ENCODE measurements at places on chromosomes 4 and X.

DNA sequence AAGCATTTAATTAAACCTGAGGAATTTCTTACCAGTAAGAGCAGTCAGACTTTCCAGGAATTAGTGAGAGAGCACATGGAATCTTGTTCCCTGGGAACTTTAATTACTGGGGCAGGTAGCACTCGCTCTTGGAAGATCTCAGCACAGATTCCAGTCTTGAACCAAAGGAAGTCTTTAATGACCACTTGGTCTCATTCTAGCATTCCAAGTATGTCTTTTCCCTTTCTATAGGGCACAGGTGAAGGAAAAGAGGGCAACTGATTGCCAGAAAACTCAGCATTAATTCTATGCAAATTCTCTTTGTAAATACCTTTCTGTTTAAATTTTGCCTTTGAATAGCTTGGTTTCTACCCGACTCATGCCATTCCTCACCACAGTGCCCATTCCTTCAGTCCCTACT, 236.6 kb downstream of the LDB2 start:
- no peak for DNase-seq

DNA sequence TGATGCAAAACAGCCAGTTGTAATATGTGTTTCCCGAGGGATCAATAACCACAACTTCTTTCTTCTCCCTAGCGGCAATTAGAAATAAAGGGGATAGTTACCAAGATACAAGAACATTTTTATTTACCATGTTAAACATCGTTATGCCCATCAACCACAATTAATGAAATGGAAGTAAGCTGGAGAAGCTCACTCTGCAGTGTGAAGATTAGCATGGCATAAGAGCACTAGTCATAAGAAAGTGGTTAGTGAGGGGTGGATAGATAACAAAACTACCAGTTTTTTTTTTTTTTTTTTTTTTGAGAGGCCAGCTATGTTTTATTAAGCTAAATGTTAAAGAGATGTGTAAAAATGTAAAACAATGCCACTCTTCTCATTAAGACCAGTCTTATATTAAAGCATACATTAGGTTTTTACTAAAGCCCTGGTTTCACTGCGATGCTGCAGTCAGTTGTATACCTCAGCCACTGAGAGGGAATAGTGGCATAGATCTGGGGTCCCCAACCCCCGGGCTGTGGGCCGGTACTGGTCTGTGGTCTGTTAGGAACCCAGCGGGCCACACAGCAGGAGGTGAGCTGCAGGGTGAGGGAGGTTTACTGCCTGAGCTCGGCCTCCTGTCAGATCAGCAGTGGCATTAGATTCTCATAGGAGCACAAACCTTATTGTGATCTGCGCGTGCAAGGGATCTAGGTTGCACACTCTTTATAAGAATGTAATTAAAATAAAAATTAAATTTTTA, 27.9 kb upstream of the NFXL1 start:
- no peak for DNase-seq

DNA sequence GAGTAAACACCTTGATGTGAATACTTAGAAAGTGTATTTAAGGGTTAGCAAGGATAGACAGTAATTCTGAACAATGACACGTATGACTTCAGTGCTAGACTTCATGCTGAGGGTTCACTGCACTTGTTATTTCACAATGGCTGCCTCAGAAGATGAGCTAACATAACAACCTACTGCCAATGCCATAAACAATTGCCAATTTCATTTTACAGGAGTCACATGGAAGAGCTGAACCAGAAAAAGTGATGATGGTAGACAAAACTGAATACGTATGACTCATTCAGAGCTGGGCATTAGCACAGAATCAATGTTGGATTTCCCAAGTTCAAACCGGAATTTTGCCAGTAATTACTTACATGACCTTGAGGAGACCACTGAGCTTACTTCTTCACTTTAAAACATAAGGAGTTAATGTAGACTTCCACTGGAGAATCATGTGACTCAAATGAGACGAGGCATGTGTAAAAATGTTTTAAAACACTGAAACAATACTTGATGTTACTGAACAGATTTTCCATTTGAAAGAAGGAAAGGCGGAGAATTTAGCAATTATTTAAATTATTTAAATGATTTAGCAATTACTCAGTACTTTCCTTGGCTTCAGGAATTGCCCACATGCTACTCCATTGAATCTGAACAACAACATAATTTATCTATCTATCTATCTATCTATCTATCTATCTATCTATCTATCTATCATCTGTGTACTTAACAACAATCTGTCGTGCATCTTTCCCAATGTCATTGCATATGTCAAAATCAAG, 868.5 kb upstream of the SLIT2 start:
- DNase-seq: no peak

DNA sequence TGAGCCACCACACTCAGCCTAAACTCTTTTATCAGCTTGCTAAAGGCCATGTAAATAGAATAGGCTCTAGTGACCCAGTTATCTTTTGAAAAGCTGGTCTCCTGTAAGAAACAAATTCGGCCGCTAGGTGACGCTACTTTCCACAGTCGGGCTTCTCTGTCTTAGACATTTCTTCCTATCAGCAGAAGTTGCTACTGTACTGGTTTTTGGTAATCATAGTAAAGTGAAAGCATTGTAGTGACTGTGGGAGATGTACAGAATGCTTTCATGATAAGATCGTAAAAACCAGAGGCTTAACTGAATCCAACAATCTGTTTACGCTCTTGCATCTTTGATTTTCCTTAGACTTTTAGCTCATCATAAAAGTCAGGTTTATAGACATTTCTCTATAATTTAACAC, 82.6 kb downstream of the GK start:
- DNase-seq: peak; percentile 57

GRCh38 chr4:186918466-186918865, 194.8 kb upstream of the FAT1 start:
- no peak for DNase-seq

- no peak for DNase-seq
Observed at GRCh38 chr4:79854856-79855502, 218.1 kb downstream of the ANTXR2 start.

- no peak for DNase-seq
Observed at GRCh38 chr4:5504486-5504885, 203.9 kb downstream of the EVC2 start.

- no peak for DNase-seq
Observed at GRCh38 chr4:81179326-81179725, 35.7 kb downstream of the PRKG2 start.

All from stimulated activated CD4-positive, alpha-beta T cell treated with anti-CD3 and anti-CD28 coated beads, Interleukin-1b, Interleukin-23, amount 100 ng/mL, for 1 hour (primary cell).